ENCODE measurements at places on chromosomes 6 and 20.

GRCh38 chr6:113258771-113259170 lies 598.4 kb upstream of the MARCKS start:
- DNase-seq: no peak

GRCh38 chr20:25258828-25259227 lies 10.9 kb downstream of the PYGB start:
- DNase-seq: no peak

GRCh38 chr6:2826131-2826530 lies 15.5 kb downstream of the SERPINB1 start:
- no peak for DNase-seq

DNA sequence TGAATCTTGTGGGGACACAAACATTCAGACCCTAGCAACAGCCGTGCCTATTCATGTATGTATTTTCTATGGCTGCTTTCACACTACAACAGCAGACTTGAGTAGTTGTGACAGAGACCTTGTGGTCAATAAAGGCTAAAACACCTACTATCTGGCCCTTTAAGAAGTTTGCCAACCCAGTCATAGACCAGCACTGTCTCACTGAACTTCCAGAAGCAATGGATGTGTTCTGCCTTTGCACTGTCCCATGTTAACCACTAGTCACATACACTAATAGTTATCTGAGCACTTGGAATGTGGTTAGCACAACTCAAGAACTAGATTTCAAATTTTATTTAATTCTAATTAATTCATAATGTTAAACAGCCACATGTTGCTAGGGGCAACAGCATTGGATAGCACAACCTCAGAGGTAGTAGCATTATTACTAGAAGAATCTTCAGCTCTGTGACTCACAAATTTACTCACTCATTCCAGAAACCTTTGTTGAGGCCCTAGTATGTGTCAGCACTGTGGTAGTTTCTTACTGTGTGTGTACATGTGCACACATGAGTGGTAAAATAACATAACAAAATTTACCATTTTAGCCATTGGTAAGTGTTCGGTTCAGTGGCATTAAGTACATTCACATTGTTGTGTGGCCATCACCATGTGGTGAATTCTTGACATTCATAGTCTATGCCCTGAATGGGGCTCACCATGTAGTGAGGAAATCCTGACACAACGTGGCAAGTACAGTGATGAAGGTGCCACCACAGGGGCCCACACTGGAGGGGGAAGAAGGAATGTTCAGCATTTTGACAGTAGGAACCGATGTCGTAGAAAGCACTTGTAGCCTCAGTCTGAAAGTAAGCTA lies 107.3 kb downstream of the CEP57L1 start:
- DNase-seq: no peak

DNA sequence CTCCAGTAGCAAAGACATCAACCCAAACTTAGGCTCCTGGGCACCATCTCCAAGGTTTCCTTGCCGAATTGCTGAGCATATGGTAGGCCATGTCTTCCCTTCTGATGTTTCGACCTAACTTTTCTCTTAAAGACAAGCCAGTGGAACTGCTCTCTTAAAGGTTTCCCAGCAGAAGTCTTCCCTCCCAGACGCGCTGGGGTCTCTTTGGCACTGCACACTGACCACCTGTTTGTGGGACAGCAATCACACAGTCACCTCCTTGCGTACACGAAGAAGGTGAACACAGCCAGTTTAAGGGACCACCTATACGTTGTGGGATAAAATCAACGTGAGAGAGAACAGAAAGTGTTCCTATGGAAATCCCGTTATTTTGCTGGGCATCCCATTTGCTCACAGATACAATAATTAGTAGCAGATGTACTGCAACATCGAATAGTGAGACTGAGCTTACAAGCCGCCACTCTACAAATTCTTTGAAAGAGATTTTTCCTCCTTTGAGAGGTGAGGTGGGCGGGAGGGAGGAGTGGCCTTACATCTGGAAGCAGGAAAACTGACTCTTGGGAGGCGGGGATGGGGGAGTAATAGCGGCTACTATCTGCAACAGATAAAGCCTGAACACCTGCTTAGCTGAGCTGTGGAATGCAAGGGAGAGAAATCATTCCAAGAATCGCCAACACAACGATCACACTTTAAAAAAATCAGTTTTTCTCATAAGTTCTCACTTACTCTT lies 9.9 kb downstream of the GRIK2 start:
- DNase-seq: no peak

- DNase-seq: no peak
These were observed 113.3 kb downstream of the CRYBG1 start for GRCh38 chr6:106473812-106474211.

GRCh38 chr6:3162067-3162497 lies 4.7 kb upstream of the TUBB2A start:
- DNase-seq: no peak

- DNase-seq: no peak
These were observed 28.6 kb upstream of the SIM1 start for GRCh38 chr6:100493206-100493888.

- DNase-seq: no peak
These were observed 549.4 kb downstream of the COL12A1 start for GRCh38 chr6:74656453-74656852.

GRCh38 chr6:40678941-40679340 lies 91.8 kb upstream of the LRFN2 start:
- no peak for DNase-seq

DNA sequence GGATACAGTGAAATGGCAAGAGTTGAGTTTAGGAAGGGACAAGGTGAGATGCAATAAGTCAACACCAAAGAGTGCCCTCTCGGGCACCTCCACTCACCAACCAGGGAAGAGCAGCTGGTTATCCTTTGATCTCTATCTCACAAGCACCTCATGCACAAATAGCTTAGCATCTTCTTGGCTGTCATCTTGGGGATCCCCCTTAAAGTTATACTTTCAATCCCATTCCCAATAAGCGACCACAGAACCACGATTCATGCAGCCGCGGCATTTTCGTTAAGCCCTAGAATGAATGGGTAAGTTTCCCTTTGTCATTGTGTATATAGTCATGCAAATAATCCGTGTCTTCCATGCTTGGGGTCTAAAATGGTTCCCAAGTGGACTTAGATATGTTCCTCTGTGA lies 73.5 kb downstream of the ADTRP start:
- DNase-seq: no peak

DNA sequence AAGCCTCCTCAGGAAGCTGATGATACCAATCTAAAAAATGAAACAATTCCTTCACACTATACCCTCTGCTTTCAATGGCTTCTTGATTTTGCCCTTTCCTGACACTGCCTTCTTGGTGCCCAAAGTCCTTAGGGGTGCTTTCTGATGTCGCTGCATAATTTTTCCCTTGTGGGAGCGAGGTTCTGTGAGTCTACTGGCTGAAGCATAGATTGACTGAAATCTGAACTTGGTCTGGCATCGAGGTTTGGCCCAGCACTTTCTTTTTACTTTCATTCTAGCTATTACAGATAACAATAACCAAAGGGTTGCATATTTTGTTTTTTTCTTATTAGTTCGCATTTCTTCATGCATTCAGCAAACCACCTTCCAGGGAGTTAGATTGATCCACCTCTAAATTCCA lies 65.8 kb downstream of the E2F3 start:
- no peak for DNase-seq

GRCh38 chr6:30234356-30234755 lies 21.1 kb upstream of the TRIM26 start:
- DNase-seq: no peak

GRCh38 chr6:156231026-156231765 lies 546.0 kb upstream of the ARID1B start:
- no peak for DNase-seq

- DNase-seq: peak; percentile 85
These were observed 44.2 kb upstream of the SUPT3H start for GRCh38 chr6:45421709-45422502.

DNA sequence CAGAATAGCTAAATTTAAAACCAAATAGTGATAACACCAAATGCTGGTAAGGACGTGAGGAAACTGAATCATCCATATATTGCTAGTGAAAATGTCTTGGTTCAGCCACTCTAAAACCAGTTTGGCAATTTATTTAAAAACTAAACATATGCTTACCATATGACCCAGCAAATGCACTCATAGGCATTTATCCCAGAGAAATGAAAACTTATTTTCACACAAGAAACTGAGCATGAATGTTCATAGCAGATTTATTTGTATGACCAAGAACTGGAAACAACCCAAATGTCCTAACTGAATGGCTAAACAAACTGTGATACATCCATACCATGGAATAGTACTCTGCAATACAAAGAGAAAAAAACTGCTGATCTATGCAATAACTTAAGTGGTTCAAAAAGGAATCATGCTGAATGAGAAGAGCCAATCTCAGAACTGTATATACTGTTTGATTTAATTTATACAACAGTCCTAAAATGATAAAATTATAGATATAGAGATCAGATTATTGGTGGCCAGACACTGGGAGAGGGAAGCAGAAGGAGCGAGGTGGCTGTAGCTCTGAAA lies 115.6 kb upstream of the ADGRF1 start:
- DNase-seq: no peak

GRCh38 chr6:88120635-88121034 lies 45.5 kb downstream of the CNR1 start:
- DNase-seq: no peak

GRCh38 chr6:73340048-73340447 lies 14.0 kb downstream of the DPPA5 start:
- no peak for DNase-seq

DNA sequence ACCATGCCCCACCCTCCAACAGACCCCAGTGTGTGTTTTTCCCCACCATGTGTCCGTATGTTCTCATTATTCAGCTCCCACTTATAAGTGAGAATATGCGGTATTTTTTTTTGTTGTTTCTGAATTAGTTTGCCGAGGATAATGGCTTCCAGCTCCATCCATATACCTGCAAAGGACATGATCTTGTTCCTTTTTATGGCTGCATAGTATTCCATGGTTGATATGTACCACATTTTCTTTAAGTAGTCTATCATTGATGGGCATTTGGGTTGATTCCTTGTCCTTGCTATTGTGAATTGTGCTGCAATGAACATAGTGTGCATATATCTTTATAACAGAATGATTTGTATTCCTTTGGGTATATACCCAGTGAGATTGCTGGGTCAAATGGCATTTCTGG lies 176.9 kb downstream of the UTRN start:
- DNase-seq: no peak

- DNase-seq: no peak
These were observed 135.7 kb upstream of the SAMD5 start for GRCh38 chr6:147372806-147373205.

- DNase-seq: no peak
These were observed 26.4 kb downstream of the ABHD12 start for GRCh38 chr20:25364180-25364788.

DNA sequence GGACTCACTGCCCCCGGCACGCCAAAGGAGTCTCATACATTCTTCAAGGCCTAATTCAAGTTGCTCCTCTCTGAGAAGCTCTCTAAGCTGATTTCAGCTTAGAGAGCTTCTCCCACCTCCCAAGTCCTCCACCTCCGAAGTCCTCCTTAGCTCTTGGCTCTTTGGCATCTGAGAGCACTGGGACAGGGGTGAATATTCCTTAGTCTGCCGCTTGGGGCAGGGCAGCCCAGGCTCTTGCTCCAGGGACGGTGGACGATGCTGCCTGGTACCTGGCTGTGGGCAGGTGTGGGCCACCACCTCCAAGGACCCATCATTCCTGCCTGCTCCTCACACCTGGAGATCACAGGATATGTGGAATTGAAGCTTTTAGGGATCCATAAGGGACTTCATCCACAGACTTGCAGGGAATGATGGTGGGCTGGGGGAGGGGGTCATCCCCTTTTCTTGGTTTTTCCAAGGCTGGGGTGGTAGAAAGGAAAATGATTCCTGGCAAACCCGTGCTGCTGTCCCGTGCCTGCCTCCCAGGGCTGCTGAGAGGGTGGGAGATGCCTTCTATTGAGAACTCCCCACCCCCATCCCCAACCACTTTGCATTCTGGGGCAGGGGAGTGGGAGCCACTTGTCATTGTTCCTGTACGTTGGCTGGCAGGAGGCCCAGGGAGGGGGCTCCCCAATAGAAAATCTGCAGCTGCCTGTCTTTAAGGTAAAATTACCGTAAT lies 57.4 kb downstream of the ARHGAP40 start:
- DNase-seq: peak; percentile 73

- DNase-seq: no peak
These were observed 229.6 kb downstream of the SAMD5 start for GRCh38 chr6:147738099-147738498.

DNA sequence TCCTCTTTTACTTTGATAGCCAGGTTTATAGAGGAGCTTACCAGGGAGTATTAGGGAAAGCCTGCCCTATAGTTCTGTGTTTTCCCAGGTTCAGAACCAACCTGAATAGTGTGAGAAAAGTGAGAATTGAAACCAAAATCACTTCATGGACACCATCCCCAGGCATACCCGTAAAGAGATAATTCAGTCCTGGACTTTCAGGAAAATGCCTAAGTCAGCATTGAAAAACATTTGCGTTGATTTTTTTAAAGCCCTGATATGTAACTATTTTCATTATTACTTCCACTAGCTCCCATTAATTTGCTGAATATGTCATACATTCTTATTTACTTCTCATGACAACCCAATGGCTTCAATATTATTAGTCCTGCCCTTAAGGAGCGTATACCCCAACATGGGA lies 77.4 kb upstream of the TCF21 start:
- no peak for DNase-seq

DNA sequence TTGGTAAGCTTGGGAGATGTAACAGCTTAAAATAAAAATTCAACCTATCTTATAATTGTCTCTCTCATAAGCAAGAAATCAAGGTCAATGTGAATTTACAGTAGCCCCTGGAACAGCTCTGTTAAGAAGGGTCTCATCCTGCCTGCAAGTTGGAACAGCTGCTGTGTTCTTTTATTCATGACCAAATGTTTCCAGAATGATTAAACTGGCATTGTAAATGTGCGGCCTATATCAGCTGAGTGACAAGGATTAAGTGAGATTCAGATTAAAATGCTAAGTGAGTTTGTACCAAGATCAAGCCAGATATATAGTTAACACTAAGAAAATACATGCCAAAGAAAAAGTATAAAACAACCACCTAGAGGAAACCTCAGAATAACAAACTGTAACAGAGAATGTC lies 45.3 kb upstream of the NRSN1 start:
- no peak for DNase-seq

DNA sequence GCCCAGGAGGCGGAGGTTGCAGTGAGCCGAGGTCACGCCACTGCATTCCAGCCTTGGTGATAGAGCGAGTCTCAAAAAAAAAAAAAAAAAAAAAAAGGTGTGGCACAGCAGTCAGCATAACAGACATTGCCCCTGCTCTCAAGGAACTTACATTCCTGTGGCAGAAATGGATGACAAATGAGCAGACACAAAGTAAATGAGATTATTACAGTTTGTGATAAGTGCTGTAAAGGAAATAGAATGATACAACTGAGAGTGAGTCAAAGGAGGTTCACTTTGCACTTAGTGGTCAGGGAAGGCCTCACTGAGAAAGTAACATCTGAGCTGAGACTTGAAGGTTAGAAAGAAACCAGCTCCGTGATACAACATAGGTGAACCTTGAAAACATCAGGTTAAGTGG lies 36.4 kb downstream of the CEP250 start:
- no peak for DNase-seq

GRCh38 chr20:21224217-21224616 lies 78.9 kb upstream of the XRN2 start:
- no peak for DNase-seq

GRCh38 chr6:15096894-15097837 lies 148.7 kb upstream of the JARID2 start:
- no peak for DNase-seq

GRCh38 chr6:69894578-69895347 lies 28.4 kb downstream of the COL19A1 start:
- no peak for DNase-seq

All from D341Med (cell line).